Stromal cell of bone marrow (primary cell): ENCODE measurements at places on chromosomes 11 and 22.

DNA sequence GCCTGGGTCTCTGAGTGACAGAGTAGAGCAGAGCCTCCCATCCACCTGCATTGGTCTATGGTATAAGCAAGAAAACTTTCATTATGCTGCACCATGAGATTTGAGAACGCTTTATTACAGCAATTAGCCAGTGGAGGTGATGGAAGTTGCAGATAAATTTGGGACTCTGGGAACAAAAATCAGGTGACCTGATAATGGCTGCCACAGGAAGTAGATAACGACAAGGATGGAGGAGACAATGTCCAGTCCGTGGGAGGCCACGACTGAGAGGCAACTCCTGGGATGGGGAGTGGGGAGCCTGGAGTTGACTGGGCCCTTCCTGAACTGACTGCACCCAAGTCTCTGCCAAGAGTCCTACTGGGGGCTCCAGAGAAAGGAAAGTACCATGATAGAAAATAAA, 4.7 kb downstream of the MRGPRD start:
- no peak for DNase-seq

GRCh38 chr11:95993438-95994298, 69.8 kb upstream of the MTMR2 start:
- DNase-seq = no peak

DNA sequence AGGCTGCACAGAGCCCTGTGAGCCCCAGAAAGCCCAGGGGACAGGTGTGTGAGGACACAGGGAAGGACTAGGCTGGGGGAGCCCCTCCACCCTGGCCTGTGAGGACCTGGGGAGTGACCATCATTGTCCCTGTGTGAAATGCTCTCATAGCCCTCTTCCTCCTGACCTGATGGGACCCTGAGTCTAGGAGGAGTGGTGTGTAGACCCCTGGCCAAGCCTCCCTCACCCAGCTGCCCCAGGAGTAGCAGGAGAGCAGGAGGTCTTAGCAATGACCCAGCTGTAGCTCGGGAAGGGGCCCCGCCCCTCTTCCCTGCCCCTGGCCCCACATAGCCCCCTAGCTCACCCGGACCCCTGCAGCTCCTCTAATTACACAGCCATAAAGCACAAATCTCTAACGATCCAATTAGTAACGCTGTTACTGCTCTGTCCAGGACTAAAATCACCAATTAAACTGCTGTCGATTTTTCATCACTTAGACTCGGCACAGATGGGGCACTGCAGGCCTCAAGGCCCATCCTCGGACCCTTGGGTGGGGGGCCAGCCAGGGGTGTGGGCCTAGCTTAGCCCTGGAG, 6.6 kb upstream of the CABP7 start:
- DNase-seq = no peak

- no peak for DNase-seq
Observed at GRCh38 chr11:117278347-117278746, 12.8 kb upstream of the BACE1-AS start.

DNA sequence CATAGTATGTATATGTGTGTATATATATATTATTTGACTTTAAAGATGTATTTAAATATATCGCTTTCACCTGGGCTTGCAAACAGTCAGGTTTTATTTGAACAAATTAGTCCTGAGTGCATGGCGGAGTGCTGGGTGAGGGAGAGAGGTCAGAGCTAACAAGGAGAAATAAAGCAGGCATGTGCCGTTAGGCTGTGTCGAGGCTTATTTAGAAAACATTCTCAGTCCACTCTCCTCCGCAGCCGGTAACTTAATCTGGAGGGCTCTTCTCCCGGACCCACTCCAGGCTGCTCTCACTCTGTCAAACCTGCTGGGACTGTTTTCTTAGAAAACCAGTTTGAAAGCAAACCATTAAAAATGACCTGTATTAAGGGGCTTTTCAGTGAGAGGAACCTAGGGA, 455.9 kb downstream of the MN1 start:
- no peak for DNase-seq

DNA sequence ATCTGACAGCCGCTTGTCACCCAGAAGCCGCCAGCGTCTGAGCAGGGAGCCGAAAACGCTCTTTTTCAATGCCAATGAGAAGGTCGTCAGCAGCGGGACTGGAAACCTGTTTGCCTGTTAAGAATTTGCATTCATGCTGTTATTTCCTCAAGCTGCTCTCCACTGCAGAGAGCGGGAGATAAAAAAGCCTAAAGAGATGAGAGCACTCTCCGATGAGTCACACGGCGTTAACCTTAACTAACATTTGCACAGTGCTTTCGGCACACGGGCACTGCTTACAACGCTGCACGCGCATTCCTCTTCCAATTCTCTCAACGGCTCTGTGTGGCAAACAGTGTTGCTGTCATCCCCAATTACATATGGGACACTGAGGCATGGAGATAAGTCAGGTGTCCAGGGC, 40.0 kb upstream of the RTL6 start:
- DNase-seq = no peak

DNA sequence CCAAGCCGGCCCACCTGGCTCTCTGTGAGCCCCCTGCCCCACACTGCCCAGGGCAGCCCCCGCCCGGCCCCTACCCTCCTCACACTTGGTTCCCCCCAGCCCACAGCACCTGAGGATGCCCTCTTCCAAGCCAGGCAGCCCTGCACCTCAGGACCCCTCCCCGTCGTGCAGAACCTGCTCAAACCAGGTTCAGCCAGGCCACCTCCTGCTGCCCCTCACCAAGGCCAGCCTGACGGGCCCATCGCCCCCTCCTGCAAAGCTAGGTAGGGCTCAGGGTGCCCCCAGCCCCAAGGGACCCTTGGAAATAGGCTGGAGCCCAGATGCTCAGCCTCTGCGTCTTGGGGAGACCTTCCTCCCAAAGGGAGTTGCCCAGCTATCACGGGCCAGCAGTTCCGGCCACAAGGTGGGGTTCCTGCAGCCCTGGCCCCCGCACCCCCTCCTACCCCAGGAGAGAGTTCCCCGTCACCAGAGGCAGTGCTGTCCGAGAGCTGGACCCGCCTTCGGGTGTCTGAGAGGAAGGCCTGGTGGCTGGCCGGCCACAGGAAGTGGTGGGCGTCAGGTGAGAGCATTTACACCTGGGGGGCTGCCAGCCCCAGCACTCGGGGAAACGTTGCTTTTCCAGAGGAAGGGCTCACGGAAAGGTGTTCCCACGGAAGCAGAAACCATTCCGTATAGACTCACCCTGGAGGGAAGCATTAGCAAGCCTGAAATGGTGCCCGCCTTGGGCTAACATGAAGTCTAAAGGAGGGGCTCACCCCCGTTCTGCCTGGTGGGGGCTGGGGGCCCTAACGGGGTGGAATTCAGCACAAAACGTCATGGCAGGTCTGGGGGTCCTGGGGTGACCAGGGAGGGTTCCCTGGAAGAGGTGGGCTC, 3.2 kb upstream of the SYT8 start:
- DNase-seq = no peak

DNA sequence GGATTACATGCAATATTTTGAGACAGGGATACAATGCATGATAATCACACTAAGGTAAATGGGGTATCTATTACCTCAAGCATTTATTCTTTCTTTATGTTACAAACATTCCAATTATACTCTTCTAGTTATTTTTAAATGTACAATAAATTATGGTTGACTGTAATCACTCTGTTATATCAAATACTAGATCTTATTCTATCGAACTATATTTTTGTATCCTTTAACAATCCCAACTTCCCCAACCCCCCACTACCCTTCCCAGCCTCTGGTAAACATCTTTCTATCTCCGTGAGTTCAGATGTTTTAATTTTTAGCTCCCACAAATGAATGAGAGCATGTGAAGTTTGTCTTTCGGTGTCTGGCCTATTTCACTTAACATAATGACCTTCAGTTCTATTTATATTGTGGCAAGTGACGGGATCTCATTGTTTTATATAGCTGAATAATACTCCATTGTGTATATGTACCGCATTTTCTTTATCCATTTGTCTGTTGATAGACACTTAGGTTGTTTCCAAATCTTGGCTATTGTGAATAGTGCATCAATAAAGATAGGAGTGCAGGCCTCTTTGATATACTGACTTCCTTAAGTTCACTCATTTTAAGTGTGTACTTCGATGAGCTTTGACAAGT, 40.5 kb downstream of the ARHGEF12 start:
- no peak for DNase-seq

- DNase-seq = no peak
Observed at GRCh38 chr11:77467233-77467632, 6.7 kb downstream of the PAK1 start.

DNA sequence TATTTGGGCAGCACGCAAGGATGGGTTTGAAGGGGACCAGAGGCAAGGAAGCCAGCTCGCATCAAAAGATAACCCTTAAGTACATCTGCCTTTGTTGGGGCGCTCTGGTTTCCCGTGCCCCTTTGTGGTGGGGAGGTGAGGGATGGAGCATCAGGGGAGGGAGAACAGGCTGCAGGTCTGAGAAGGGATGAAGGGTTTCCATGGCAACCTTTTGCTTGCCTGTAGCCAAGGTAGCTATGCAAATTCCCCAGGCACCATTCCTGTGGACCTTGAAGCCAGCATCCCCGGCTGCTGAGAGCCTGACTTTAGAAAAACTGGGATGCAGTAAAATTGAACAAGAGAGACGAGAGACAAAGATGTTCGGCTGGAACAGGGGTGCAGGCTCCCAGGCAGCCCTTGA, 75.7 kb downstream of the SEZ6L start:
- DNase-seq = no peak

GRCh38 chr11:86208572-86208971, 36.0 kb upstream of the EED start:
- DNase-seq = no peak

- DNase-seq = peak; percentile 35
Observed at GRCh38 chr11:126949066-126949891, 51.3 kb downstream of the KIRREL3 start.

DNA sequence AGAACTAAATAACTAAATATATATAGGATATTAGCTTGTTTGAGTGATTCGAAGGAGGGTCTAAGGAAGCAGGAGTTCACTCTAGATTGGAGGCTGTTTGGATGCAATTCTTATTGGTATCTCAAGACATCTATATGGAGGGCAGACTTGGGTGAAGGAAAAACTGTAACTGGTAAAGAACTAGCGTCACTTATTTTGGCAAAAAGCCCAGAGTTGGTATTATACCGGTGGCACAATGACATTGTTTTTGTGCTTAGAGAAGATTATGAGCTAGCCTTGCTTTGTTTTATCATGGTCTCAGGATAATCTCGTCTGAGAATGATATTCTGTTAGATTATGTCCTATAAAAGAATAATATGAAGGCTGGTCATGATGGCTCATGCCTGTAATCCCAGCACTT, 6.0 kb upstream of the SLC35F2 start:
- no peak for DNase-seq

DNA sequence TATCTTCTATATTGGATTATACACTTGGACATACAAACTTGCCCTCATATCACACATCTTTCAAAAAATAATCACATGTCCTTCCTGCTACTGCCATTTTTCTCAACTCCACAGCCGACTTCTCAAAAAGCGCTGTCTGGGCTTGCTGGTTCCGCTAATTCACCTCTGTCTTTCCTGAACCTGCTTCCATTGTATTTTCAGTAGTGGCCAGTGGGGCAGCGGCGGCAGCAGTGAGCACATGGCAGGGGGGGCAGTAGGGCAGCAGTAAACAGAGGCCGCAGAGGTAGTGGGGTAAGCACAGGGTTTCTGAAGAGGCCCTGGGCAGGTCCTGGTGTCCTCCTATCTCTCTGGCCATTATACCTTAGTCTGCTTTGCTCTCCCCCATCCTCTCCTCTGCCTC, 126.3 kb downstream of the RRAS2 start:
- no peak for DNase-seq

DNA sequence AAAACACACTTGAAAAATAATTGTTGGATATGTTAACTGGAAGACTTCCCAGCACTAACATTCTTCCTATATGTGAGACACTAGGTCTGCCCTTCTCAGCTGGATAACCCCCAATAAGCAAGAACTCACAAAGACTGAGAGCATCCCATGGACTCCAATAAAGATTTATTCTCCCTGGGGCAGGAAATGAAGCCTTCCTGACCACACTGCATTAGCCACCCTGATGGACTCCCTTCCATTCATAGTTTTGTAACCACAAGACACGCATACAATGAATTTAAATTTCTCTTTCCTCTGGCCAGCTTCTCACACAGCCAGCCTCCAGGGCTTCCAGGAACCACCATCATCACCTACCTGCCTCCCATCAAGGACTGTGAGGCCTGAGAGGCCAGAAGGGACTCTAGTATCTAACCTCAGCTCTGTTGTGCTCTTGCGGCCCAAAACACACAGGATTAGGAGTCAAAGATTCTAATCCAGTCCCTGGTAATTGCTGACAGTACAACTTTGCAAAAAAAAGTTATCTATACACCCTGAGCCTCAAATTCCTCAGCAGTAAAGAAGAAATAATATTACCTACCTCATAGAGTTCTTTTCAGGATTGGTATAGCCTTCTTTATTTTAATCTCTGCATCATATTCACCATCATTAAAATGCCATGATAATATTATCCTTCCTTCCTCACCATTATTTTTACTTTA, 45.6 kb upstream of the GDPD4 start:
- DNase-seq = peak; percentile 2

DNA sequence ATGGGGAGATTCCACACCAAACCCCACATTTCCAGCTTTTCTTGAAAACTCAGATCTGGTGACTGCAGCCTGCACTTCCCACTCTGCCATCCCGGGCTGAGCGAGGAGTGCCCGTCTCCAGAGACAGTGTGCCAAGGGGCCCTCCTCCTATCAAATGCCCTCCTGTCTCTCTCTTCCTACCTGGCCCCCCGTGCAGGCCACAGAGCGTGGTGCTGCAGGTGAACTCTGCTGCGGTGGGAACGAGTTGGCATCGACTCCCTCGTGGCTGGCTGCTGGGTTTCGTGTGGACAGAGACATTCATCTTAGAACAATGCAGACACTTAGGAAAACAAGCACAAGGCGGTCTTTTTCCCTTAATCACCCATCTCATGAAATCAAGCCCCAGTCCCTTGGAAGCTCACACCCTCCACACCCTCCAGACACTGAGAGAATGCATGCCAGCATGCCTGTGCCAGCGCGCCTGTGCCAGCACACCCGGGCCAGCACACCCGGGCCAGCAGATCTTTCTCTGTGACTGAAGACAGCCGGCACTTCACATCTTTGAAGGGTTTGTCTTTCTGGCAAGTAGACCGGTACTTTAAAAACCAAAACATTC, 65.0 kb downstream of the PARVB start:
- DNase-seq = peak; percentile 53

GRCh38 chr22:48855593-48856307, 971.9 kb downstream of the BRD1 start:
- DNase-seq = no peak

DNA sequence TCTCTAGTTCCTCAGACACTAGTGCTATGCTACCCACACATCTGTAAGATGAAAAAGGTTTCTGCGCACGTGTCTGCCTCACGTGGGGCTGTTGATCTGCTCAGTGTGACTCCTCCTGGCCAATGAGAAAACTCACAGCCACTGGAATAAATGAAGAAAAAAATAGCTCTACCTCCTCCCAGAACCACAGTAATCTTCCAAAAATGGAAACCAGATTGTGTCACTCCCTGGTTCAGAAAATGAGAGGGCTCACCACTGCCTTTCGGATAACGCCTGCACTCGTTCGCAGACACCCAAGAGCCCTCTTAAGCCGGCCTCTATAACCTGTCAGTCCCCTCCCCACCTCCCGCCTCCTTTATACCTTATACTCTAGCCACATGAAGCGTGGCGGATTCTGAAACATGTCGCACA, 5.1 kb downstream of the APBB1 start:
- no peak for DNase-seq

GRCh38 chr11:76234021-76234415, 27.7 kb upstream of the WNT11 start:
- no peak for DNase-seq
